Activated T-helper 2 cell treated with anti-CD3 and anti-CD28 coated beads, Interferon-gamma antibody, Interleukin-2, Interleukin-4, amounts not matched to agents 10 μg/mL and 5 μg/mL and 100 μg/mL, durations not matched to agents 14 hours and 24 hours and 36 hours (primary cell): ENCODE measurements at places on chromosomes 2 and 18.

DNA sequence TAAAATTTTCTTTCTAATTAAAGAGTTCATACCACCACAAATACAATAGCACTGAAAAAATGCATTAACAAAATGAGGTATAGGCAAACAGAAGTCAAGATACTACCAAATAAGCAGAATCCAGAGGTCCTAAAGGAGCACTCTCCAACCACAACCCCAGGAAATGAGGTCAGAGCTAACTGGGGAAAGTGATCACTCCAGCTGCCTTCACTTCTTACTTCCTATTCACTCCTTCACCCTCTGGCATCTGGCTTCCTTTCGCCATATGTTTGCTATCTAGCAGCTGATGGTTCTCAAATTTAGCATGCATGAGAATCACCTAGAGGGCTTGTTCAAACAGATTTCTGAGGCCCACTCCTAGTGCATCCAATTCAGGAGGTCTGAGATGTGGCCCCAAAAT is 212.6 kb upstream of the ACVR2A start:
- no peaks in the 10 kb centered on the region for H3K27me3 ChIP-seq
- H3K4me3 ChIP-seq = no peak overlapping the region
- no peaks in the 10 kb centered on the region for H3K36me3 ChIP-seq
- DNase-seq = no peak

GRCh38 chr2:241894056-241894641 is 24.6 kb downstream of the RTP5 start:
- DNase-seq = no peak
- H3K27ac ChIP-seq = no peak overlapping the region
- H3K4me3 ChIP-seq = no peak overlapping the region
- peaks cover 2% of the 10 kb centered on the region for H3K27me3 ChIP-seq
- H3K36me3 ChIP-seq = peaks cover 9% of the 10 kb centered on the region

DNA sequence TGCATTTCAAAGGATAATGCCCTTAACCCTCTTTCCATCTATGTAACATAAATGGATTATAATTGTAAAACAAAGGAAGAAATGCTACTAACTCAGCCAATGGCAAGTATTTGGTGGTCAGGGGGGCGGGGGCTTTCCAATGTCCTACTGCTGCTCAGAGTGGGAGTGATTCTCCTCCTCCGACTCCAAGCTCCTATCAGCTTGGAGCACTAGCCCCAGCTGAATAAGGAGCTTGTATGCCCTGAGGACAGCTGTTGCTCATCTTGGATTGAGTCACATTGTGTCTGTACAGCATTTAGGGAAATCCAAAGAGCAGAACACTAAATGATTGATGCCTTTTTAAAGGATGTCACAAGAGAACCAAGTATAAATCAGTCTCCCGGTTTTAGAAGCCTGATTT is 105.6 kb upstream of the ZNF521 start:
- no peaks in the 10 kb centered on the region for H3K36me3 ChIP-seq
- H3K27ac ChIP-seq = no peak overlapping the region
- H3K4me1 ChIP-seq = no peaks in the 10 kb centered on the region
- no peak for DNase-seq

- H3K4me3 ChIP-seq = no peak overlapping the region
- H3K27ac ChIP-seq = no peak overlapping the region
- no peaks in the 10 kb centered on the region for H3K36me3 ChIP-seq
- H3K27me3 ChIP-seq = peaks cover 4% of the 10 kb centered on the region
Observed at GRCh38 chr2:70527447-70528080, 26.1 kb downstream of the TGFA start.

- no peaks in the 10 kb centered on the region for H3K27me3 ChIP-seq
- DNase-seq = no peak
- no peaks in the 10 kb centered on the region for H3K36me3 ChIP-seq
- peaks cover 10% of the 10 kb centered on the region for H3K4me1 ChIP-seq
- H3K27ac ChIP-seq = no peak overlapping the region
Observed at GRCh38 chr2:108933691-108934117, 55.3 kb downstream of the EDAR start.

DNA sequence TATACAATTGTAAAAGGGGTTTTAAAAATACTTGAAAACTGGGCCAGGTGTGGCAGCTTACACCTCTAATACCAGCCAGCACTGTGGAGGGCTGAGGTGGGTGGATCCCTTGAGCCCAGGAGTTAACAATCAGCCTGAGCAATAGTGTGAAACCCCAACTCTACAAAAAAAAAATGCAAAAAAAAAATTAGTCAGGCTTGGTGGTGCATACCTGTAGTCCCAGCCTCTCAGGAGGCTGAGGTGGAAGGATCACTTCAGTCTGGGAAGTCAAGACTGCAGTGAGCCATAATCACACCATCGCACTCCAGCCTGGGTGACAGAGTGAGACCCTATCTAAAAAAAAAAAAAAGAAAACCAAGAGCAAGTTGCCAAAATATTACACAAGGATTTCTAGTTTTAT is 182.7 kb downstream of the UBE2E3 start:
- H3K4me3 ChIP-seq = peak overlapping the region; percentile 38
- H3K27me3 ChIP-seq = no peaks in the 10 kb centered on the region
- H3K27ac ChIP-seq = peak overlapping the region; percentile 47
- no peak for DNase-seq
- peaks cover 54% of the 10 kb centered on the region for H3K36me3 ChIP-seq

DNA sequence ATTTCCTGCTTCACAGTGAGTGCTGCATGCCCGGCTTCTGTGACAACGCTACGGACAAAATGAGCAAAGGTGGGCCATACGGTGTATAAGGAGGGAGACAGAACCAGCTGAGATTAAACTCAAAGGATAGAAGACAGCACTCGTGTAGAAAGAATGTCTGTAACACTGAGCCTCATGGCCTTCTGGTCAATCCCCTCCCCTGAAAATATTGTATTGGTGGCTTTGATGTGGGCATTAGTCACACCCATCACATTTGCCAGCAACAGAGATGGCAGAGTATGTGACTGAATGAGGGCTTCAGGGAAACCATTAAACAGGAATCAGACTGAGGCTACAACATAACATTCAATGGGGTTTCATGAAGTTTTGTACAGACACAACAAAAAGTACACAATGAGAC is 287.8 kb upstream of the CCDC68 start:
- H3K27ac ChIP-seq = peak overlapping the region; percentile 63
- DNase-seq = no peak
- no peaks in the 10 kb centered on the region for H3K27me3 ChIP-seq

DNA sequence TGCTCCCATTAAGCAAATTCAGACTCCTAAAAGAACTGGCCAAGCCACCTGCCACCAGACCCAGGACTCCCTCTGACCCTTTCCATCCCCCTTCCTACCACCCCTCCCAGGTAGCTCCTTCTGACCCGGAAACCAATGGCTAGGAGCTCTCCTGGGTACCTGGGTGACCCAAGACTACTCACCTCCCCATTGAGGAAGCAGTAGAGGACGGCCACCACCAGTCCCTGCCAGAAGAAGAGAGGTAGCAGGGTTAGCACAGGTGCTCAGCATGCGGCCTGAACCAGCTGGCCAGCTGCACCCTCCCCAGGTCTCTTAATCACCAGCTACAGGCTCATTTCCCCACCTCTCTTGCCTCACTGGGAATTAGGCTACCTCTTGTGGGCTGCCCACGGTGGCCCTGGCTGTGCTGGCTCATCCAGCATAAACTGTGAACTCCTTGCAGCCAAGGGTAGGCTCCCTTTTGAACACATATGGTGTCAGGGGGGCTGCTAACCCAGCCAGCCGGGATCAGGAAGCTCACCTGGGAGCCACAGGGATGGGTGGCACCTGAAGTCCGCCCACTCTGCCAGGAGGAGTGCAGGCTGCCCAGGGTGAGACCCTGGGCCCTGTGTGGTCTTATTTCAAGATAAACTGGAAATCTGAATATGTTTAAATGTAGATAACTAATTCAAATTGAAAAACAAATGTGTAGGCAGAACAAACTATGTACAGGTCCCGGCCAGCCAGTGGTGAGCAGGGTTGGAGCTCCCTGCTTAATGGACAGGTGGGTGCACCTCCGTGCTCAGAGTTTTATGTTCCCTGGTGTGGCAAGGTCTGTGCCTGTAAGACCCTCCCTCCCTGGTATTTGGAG is 9.9 kb downstream of the TMEM37 start:
- H3K27me3 ChIP-seq = no peaks in the 10 kb centered on the region
- H3K4me1 ChIP-seq = no peaks in the 10 kb centered on the region
- no peaks in the 10 kb centered on the region for H3K36me3 ChIP-seq
- DNase-seq = no peak

GRCh38 chr2:163773276-163773675 is 37.5 kb upstream of the FIGN start:
- no peak overlapping the region for H3K4me3 ChIP-seq

- H3K27me3 ChIP-seq = no peaks in the 10 kb centered on the region
- H3K4me1 ChIP-seq = no peaks in the 10 kb centered on the region
- no peak for DNase-seq
- no peak overlapping the region for H3K4me3 ChIP-seq
- H3K36me3 ChIP-seq = no peaks in the 10 kb centered on the region
Observed at GRCh38 chr2:16397681-16398475, 267.8 kb downstream of the CYRIA start.

DNA sequence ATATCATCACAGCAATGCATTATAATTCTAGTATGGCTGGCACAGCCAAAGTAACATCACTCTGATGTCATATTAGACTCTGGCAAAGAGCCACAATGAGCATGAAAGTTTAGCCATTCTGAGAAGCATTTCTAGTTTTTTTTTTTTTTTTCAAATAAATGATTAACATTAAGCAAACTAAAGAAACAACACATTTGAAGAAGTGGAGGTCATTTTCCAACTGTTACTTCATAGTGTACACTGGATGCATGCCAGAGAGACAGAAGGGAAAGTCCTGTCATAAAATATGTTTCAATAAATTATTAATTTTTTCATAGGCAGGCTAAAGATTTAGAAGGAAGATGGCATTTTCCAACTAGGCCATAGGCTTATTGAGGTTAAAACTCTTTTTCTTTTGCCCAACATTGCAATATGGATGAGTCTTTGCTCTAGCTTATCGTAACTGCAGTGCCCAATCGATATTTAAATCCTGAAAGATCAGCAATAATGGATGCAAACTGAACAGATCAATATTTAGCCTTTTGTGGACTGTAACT is 1630.4 kb upstream of the ACVR2A start:
- H3K27ac ChIP-seq = no peak overlapping the region
- H3K4me1 ChIP-seq = no peaks in the 10 kb centered on the region
- no peak overlapping the region for H3K4me3 ChIP-seq

GRCh38 chr2:16554060-16554583 is 111.5 kb downstream of the CYRIA start:
- H3K4me1 ChIP-seq = no peaks in the 10 kb centered on the region
- no peak overlapping the region for H3K27ac ChIP-seq
- DNase-seq = no peak
- no peaks in the 10 kb centered on the region for H3K27me3 ChIP-seq
- no peaks in the 10 kb centered on the region for H3K36me3 ChIP-seq

GRCh38 chr2:164992818-164993217 is 37.5 kb upstream of the SLC38A11 start:
- no peaks in the 10 kb centered on the region for H3K36me3 ChIP-seq
- peaks cover 29% of the 10 kb centered on the region for H3K4me1 ChIP-seq
- peak; percentile 16 for DNase-seq

GRCh38 chr2:239802185-239802649 is 222.9 kb downstream of the NDUFA10 start:
- no peak for DNase-seq
- H3K27me3 ChIP-seq = peaks cover 11% of the 10 kb centered on the region
- H3K4me1 ChIP-seq = no peaks in the 10 kb centered on the region
- H3K4me3 ChIP-seq = no peak overlapping the region
- H3K36me3 ChIP-seq = no peaks in the 10 kb centered on the region

GRCh38 chr18:58025733-58026132 is 18.3 kb upstream of the NEDD4L start:
- no peak overlapping the region for H3K27ac ChIP-seq
- no peaks in the 10 kb centered on the region for H3K27me3 ChIP-seq
- no peaks in the 10 kb centered on the region for H3K4me1 ChIP-seq
- H3K4me3 ChIP-seq = no peak overlapping the region
- H3K36me3 ChIP-seq = no peaks in the 10 kb centered on the region

DNA sequence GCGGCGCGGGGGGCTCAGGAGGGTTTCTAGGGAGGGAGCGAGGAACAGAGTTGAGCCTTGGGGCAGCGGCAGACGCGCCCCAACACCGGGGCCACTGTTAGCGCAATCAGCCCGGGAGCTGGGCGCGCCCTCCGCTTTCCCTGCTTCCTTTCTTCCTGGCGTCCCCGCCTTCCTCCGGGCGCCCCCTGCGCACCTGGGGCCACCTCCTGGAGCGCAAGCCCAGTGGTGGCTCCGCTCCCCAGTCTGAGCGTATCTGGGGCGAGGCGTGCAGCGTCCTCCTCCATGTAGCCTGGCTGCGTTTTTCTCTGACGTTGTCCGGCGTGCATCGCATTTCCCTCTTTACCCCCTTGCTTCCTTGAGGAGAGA is 5.2 kb downstream of the PROC start:
- H3K36me3 ChIP-seq = no peaks in the 10 kb centered on the region
- DNase-seq = no peak
- H3K27ac ChIP-seq = no peak overlapping the region
- H3K4me3 ChIP-seq = peak overlapping the region; percentile 41
- H3K27me3 ChIP-seq = peaks cover 47% of the 10 kb centered on the region

- no peaks in the 10 kb centered on the region for H3K4me1 ChIP-seq
- no peaks in the 10 kb centered on the region for H3K27me3 ChIP-seq
- H3K36me3 ChIP-seq = no peaks in the 10 kb centered on the region
- DNase-seq = no peak
Observed at GRCh38 chr18:34018336-34018735, 206.4 kb downstream of the NOL4 start.

- DNase-seq = no peak
- H3K27ac ChIP-seq = no peak overlapping the region
- H3K27me3 ChIP-seq = peaks cover 2% of the 10 kb centered on the region
- H3K4me3 ChIP-seq = no peak overlapping the region
Observed at GRCh38 chr2:160996584-160996983, 163.6 kb upstream of the TANK start.

DNA sequence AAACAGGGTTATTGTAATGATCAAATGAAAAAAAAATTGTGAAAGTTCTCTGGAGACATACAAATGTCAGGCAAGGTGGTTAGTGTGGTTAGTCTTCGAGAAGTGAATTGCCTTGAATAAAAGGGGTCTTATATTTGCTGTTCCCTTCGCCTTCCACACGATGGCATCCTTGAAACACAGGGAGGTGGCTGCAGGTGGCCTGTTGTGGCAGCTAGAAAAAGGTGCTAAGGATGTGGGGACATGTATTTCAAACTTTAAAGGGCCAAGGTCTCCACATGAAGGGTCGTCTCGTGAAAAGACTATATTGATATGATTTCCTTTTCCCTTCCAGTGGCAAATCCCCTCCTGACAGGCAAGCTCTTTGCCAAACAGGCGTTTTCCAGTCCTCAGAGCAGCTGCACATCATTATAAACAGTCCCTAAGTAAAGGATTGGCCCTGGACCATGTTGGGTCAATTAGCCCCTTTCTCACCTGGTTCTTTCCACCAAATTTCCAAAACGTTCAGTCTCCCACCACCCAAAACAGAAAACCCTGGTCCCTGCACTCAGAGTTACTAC is 68.5 kb downstream of the COPS8 start:
- H3K4me3 ChIP-seq = no peak overlapping the region
- no peaks in the 10 kb centered on the region for H3K27me3 ChIP-seq
- DNase-seq = peak; percentile 36
- peaks cover 34% of the 10 kb centered on the region for H3K4me1 ChIP-seq
- no peak overlapping the region for H3K27ac ChIP-seq
